ENCODE measurements at places on chromosomes 11 and 22. TPM values are rescaled to one million over a fixed set of nuclear protein-coding genes. Genes with fewer than 3 reads are reported as not detected.

The ANGPTL5 gene
- not detected for total RNA-seq

The BCO2 gene
- total RNA-seq: 0.63 TPM

The OR8G1 gene
- total RNA-seq: not detected

The MCAT gene
- 12.3 TPM for total RNA-seq

DNA sequence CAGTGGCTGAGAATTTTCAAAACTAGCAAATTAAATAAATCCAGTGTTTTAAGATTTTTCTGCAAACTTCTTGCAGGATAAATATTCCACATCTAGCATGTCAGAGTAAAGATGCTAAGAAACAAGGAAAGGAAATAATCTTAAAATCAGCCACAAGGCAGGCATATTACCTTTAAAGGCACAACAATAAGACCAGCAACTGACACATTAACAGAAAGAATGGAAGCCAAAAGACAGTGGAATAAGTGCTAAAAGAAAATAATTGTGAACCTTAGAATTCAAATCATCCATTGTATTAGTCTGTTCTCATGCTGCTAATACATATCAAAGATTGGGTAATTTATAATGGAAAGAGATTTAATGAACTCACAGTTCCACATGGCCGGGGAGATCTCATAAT, 132.4 kb downstream of the FAR1 start:
- no peak for DNase-seq

GRCh38 chr22:38766076-38766777, 10.4 kb upstream of the SUN2 start:
- peak; percentile 93 for DNase-seq

- DNase-seq: peak; percentile 92
These were observed 48.4 kb downstream of the GRAMD1B start for GRCh38 chr11:123478352-123478987.

DNA sequence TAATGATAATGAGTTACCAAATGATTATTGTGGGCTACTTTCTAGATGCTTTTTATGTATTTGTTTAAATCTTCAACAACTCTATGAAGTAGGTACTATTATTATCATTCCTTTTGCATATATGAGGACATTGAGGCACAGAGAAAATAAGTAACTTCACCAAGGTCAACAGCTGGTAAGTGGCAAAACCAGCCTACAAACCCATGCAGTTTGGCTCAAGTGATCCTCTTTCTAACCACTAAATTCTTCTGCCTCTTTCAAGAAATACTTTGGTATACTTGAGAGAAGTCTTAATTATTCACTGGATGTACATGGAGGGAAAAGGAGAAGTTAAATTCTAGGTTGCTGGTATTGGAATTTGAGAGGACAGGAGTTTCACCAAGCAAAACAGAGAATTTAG, 495.2 kb upstream of the CADM1 start:
- DNase-seq: no peak

GRCh38 chr22:21964234-21964633, 11.6 kb upstream of the PPM1F start:
- no peak for DNase-seq

GRCh38 chr11:75303544-75304224, 47.8 kb downstream of the ARRB1 start:
- DNase-seq: no peak

DNA sequence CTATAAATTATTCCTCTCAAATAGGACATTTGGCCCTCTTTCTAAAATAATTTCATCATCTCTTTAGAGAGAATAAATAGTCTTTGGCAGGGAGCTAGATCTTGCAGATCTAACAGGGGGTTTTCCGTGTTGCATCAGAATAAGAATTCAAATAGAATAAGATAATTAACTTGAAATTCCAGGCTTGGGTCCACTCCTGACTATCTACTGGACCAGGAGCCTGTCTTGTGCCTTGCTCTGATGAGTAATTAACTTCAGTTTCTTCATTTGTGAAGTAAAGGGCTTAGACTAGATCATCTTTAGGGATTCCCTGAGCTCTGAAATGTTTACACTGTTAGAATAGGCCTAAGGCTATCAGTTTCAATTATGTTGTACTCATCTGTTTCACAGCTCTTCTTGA, 23.5 kb upstream of the TMEM123 start:
- no peak for DNase-seq

DNA sequence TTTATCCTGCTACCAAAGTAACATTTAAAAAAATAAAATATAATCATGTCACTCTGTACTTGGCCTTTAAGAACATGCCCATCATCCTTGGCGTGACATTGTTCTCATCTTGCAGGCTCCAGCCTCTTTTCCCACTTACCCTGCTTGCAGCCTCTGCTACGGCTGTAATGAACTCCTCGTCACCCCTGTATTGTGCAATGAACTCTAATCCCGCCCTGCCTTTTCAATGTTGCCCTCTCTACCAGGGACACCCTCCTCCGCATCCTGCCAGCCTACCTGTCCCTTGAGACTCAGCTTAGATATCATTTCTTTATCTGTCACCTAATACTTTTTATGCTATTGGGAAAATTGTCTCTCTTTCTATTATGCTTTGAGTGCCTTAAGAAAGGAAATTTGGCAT, 12.6 kb upstream of the MMP20 start:
- no peak for DNase-seq

- peak; percentile 81 for DNase-seq
These were observed 19.7 kb downstream of the MYO7A start for GRCh38 chr11:77147668-77148321.

GRCh38 chr11:35305670-35306382, 113.5 kb downstream of the SLC1A2 start:
- DNase-seq: peak; percentile 84

DNA sequence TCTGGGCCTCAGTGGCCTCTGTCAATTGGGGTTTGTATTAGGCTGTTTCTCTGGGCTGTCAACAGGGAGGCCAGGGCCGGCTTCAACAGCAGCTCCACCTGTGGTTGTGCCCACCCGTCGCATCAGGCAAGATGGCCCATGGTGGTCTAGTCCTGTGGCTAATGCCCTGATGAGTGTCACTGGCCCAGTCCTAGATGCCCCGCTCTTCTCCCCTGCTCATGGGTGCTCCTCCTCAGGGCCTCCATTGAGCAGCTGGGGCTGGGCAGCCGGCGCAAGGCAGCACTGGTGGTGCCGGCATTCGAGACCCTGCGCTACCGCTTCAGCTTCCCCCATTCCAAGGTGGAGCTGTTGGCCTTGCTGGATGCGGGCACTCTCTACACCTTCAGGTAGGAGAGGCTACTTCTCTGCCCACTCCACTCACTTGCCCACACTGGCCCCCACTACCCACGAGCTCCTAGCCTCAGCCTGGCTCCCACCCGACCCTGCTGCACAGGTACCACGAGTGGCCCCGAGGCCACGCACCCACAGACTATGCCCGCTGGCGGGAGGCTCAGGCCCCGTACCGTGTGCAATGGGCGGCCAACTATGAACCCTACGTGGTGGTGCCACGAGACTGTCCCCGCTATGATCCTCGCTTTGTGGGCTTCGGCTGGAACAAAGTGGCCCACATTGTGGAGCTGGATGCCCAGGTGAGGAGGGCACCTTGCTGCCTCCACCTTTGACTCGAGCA, 5.4 kb downstream of the LARGE2 start:
- no peak for DNase-seq

Data from GM23338 (cell line).